ENCODE measurements at places on chromosomes 2 and 18. TPM values are rescaled to one million over a fixed set of nuclear protein-coding genes. Genes with fewer than 3 reads are reported as not detected.
A peak's percentile ranks its signal among the peaks of the same experiment; 100 is the strongest.

The EVA1A gene
- not detected for total RNA-seq

GRCh38 chr2:86700690-86701089 lies 19.4 kb upstream of the RMND5A start:
- no peak for DNase-seq
- H3K4me1 ChIP-seq = peaks cover 4% of the 10 kb centered on the region
- H3K36me3 ChIP-seq = no peaks in the 10 kb centered on the region
- no peaks in the 10 kb centered on the region for H3K27me3 ChIP-seq
- H3K4me3 ChIP-seq = no peak overlapping the region

The SNTG2 gene
- total RNA-seq = not detected

DNA sequence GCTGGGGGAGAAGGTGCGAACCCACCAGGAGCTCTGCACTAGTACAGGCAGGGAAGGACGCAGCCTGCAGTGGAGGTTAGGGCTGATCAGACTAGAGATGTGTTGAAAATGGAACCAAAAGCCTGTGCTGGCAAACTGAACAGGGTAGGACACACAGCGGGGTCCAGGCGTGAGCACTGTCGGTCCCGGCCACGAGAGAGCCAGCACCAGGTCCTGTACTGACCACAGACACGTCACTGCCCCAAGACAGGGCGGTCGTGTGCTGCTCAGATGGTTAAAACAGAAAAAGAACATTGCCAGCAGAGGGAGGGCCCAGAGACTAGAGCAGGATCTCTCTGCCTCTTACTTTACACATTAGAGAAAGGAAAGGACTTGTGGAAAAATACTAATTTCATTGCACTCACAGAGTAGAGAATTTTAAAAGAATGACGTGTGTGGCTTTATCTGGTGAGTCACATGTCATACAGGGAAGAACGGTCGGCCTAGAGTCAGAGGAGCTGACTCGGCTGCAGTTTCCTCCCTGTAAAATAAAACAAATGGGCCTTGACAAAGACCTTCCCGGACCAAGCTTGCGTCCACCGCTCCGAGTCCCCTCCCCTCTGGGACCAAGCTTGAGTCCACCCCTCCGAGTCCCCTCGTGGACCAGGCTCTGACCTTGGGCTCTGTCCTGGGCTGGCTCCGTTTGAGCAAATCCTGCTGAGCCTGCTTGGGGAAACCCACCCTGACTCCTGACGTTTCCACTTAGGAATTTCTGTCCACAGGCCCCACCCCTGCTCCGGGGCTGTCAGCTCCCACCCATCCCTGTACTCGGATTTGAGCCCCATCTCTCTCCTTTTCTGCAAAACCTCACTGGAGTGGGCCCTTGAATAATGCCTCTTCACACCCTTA lies 16.7 kb upstream of the ADI1 start:
- H3K27me3 ChIP-seq = no peaks in the 10 kb centered on the region
- H3K4me1 ChIP-seq = peaks cover 13% of the 10 kb centered on the region
- no peak for DNase-seq

DNA sequence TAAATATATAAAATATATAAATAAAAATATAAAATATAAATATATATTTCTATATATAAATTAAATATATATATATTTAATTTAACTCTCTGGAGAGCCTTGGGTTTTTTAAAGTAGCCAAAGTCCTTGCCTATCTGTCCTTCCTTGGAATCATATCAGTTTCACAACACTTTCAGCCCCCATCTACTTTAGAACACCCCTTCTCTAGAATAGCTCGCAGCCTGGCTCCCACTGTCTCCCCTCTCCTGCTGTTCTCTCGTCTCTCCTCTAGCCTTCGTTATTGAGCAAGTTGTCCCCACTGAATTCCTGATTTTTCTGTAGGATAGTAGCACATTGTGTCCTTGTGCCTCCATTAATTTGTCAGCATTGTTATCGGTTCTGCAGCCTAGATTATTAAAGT lies 677.0 kb downstream of the RNF144A start:
- no peaks in the 10 kb centered on the region for H3K27me3 ChIP-seq
- no peak overlapping the region for H3K27ac ChIP-seq
- peak overlapping the region; percentile 8 for H3K4me3 ChIP-seq
- peaks cover 26% of the 10 kb centered on the region for H3K4me1 ChIP-seq

DNA sequence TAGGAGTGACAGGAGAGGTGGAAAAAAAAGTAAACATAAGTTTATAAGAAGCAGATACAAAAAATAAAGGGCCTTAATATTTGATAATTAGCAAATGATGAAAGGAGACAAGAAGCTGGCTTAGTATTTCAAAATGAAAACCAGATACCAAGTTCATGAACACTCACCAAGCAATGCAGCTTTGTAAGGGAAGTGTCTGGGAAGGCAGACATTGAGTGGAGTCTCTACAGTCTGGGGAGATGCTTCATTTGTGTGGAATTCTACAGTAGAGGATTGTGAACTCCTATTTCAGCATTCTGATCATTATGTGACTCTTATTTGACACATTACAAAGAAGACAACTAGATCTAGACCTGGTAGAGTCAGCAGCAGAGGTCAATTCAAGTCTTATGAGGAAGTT lies 1072.7 kb downstream of the DSC3 start:
- no peak for DNase-seq
- no peak overlapping the region for H3K4me3 ChIP-seq
- H3K27ac ChIP-seq = no peak overlapping the region

DNA sequence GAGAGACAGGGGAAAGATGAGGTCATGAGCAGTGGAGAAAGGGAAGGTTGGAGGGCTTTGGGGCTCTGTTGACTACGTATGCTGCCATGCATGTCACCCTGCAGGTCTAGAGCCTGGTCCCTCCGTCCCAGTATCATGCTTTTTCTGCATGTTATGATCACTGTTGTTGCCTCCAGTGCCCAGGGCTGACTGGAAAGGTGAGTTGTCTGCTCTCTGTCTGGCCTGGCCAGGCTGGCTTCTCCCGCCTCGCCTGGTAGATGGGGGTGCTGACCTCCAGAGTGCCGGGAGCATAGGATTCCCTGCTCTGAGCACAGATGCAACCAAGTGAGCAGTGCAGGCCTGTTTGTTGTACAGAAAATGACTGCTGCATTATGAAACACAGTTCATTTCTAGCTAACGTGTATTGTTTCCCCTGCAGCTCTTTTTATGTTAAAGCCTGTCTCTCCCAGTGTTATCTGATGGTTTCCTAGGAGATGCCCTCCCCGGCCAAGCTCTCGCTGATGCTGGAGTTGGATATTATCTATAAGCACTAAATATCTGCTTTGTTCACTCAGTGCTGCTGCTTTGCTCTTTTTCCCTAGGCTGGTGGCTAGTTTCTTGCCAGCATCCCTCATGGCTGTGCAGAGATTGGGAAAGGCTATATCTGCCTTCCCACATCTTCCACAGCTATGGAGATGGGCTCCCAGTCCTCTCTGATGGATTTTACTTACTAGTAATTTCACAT lies 158.2 kb downstream of the TDRD15 start:
- no peaks in the 10 kb centered on the region for H3K27me3 ChIP-seq
- no peak overlapping the region for H3K4me3 ChIP-seq
- no peak overlapping the region for H3K27ac ChIP-seq
- DNase-seq = no peak

The FAM237A gene
- total RNA-seq = not detected

- H3K36me3 ChIP-seq = peaks cover 9% of the 10 kb centered on the region
- no peaks in the 10 kb centered on the region for H3K4me1 ChIP-seq
- no peak for DNase-seq
- H3K27ac ChIP-seq = no peak overlapping the region
These were observed 222.0 kb downstream of the KLHL29 start for GRCh38 chr2:23606968-23607367.

DNA sequence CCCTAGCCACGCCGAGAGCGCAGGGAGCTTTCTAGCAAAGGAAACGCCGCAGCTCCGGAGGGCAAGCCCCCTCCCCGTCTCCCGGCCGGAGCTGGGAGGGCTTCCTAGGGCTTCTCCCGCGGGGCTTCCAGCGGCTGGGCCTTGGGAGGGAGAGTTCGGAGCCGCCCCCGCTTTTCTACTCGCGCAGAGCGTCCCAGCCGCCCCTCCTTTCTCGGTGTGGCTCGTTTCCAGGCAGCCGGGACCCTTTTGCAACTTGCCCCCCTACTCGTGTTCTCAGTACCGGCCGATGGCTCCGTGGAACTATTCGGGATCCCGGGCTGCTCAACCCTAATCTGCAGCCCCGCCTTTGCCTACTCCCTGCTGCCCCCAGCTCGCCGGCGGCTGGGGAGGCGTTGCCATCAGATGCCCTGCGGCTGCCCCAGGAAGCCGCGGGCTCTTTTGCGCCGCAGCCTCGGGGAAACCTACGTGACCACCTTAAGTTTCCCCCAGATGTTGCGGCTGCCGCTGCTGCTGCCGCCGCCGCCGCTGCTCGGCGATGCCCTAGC lies 1.5 kb upstream of the NR4A2 start:
- H3K36me3 ChIP-seq = no peaks in the 10 kb centered on the region
- H3K27me3 ChIP-seq = peaks cover 19% of the 10 kb centered on the region
- DNase-seq = peak; percentile 90
- H3K4me3 ChIP-seq = peak overlapping the region; percentile 97
- H3K27ac ChIP-seq = peak overlapping the region; percentile 97
- peaks cover 56% of the 10 kb centered on the region for H3K4me1 ChIP-seq

The CGREF1 gene
- 1.4 TPM for total RNA-seq

- no peak overlapping the region for H3K4me3 ChIP-seq
- DNase-seq = no peak
- H3K27me3 ChIP-seq = no peaks in the 10 kb centered on the region
- no peaks in the 10 kb centered on the region for H3K4me1 ChIP-seq
These were observed 976.1 kb upstream of the GYPC start for GRCh38 chr2:125679903-125680302.

DNA sequence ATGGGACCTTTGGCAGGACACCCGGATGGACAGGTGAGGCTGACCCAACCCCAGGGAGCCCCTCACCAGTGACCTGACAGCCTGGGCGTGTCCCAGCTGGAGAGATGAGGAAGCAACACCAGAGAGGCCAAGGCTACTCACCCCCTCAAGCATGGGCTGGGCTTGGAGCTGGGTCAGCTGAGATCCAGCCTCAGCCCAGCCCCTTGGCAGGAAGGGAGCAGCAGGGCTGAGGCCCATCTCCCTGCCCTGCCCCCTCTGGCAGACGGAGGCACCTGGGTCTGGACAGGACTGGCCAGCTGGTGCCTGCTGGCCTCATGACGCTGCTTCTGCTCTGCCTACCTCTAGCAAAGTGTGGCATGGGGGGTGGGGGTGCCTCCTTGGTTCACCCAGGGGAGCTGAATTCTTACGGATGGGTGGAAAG lies 37.8 kb downstream of the HS6ST1 start:
- peaks cover 18% of the 10 kb centered on the region for H3K4me1 ChIP-seq
- H3K27ac ChIP-seq = peak overlapping the region; percentile 56
- H3K36me3 ChIP-seq = no peaks in the 10 kb centered on the region
- DNase-seq = peak; percentile 60

GRCh38 chr2:65046633-65047407 lies 9.4 kb upstream of the CEP68 start:
- DNase-seq = no peak
- no peak overlapping the region for H3K27ac ChIP-seq
- no peaks in the 10 kb centered on the region for H3K27me3 ChIP-seq
- peaks cover 11% of the 10 kb centered on the region for H3K36me3 ChIP-seq
- H3K4me3 ChIP-seq = no peak overlapping the region

- no peak overlapping the region for H3K4me3 ChIP-seq
- DNase-seq = no peak
- no peaks in the 10 kb centered on the region for H3K27me3 ChIP-seq
- no peak overlapping the region for H3K27ac ChIP-seq
- no peaks in the 10 kb centered on the region for H3K4me1 ChIP-seq
These were observed 103.5 kb downstream of the STPG4 start for GRCh38 chr2:47051562-47051961.

- H3K36me3 ChIP-seq = no peaks in the 10 kb centered on the region
- no peaks in the 10 kb centered on the region for H3K4me1 ChIP-seq
- H3K27ac ChIP-seq = no peak overlapping the region
- no peak overlapping the region for H3K4me3 ChIP-seq
These were observed 3.2 kb downstream of the NPPC start for GRCh38 chr2:231923010-231923344.
